Left lung (tissue), 14 donors: ENCODE measurements at places on chromosomes 12 and 14. TPM values are rescaled to one million over a fixed set of nuclear protein-coding genes. Genes with fewer than 3 reads are reported as not detected.

- no peak for DNase-seq
These were observed 2.2 kb downstream of the FIGNL2 start for GRCh38 chr12:51846271-51846691.

DNA sequence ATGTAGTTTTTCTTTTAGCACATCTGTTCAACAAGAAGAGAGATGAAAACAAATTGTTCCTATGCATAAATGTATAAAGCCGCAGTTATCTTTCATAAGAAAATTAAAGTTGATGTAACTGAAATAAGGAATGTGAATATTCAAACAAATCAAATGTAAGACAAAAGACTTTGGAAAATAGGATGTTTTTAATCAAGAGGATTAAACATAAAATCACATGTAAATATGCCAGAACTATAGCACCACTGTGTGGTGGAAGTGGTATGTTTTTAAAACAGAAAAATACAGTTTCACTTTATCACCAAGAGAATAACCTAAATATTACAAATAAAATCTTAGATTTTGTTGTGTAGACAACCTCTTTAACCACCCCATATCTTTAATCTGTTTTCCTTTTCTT lies 40.4 kb downstream of the CAPS2 start:
- peak; percentile 13 for DNase-seq

DNA sequence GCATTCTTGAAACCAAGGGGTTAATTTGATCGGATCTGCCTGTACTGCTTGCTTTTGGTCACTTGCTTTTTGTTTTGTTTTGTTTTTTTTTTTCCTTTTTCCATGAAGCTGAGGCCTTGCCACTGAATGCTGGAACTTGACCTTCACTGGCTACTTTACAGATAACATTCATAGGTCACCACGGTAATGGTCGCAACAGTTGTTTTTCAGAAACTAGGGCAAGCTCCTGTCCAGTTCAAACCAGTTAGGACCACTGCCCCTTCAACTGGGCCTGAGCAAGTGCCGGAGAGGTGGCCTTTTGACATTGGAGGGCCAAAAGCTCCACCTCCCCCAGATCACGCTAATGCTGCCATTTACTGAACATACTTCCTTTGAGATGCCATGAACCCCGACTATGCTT lies 147.6 kb downstream of the FOXN3 start:
- DNase-seq = no peak

DNA sequence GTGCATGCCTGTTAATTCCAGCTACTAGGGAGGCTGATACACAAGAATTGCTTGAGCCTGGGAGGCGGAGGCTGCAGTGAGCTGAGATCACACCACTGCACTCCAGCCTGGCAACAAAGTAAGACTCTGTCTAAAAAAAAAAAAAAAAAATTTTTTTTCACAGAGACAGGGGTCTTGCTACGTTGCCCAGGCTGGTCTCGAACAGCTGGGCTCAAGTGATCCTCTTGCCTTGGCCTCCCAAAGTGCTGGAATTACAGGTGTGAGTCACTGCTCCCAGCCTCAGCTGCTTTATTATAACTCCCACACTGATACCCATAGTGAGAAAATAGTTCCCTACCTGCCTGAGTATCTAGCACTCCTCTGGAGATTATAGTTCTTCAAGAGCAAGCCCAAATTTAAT lies 11.2 kb downstream of the HAUS4 start:
- DNase-seq = no peak

DNA sequence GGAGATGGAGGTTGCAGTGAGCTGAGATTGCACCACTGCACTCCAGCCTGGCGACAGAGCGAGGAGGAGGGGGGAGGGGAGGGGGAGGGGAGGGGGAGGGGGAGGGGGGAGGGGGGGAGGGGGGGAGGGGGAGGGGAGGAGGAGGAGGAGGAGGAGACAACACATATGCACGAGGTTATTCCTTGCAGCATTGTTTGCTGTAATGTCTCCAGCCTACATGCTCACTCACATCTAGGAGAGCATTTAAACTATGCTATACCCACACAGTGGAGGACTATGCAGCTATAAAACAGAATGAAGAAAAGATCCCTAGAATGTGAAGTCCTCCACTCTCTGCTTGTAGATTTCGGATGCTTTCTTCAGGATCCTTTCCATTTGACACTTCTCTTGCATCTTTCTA lies 3.5 kb upstream of the HIGD1C start:
- DNase-seq = no peak

The TNFRSF1A gene
- total RNA-seq = 211 TPM

The OTOGL gene
- total RNA-seq = 0.09 TPM

The TMEM260 gene
- total RNA-seq = 25.4 TPM

The SLCO1B1 gene
- total RNA-seq = not detected

The YAF2 gene
- 27.6 TPM for total RNA-seq
